Colonic mucosa (tissue), 4 donors: ENCODE measurements at places on chromosomes 7 and 10. TPM values are rescaled to one million over a fixed set of nuclear protein-coding genes. Genes with fewer than 3 reads are reported as not detected.
A peak's percentile ranks its signal among the peaks of the same experiment; 100 is the strongest.

DNA sequence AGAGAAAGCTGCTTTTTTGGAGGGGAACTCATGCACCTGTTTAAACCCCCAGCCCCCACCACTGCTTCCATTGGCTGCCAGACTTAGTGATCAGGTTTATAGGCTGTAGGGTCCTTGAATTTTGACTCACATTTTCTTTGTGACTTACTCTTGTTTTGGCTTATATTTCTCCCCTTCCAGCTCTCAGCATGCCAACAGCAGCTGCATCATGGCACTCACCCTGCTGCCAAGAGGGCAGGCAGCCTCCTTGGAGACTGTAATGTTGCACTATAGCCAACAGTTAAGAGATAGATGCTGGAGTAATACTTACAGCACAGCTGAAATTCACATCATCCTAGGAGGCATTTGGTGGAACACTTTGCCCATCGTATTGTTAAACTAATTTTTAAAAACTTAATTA is 98.0 kb upstream of the GLCCI1 start:
- DNase-seq, result no peak

- peak; percentile 45 for DNase-seq
Measured at GRCh38 chr10:12699258-12699700, 302.2 kb downstream of the CCDC3 start.

DNA sequence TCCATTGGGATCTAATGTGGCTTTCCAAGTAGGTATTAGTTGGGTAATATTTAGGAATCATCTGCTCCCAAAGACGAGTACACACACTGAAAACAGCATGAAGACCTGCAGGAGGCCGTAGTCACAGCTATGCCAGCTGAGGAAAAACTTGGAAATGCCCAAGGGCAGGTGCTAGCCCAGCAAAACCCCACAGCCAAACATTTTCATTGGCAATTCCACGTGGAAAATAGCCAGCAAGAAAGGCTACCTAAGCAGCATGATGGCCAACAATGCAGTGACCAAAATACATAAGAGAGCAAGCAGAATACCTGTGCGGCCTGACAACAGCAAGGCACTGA is 32.7 kb downstream of the DOCK4 start:
- DNase-seq, result no peak

LLCFC1 gene
- total RNA-seq, result not detected

IFIT2 gene
- 7.5 TPM for total RNA-seq
